ENCODE measurements at places on chromosomes 1 and 21. TPM values are rescaled to one million over a fixed set of nuclear protein-coding genes. Genes with fewer than 3 reads are reported as not detected.

SPRR3 gene
- total RNA-seq, result 0.27 TPM

GRCh38 chr1:109193653-109194590 lies 19.8 kb upstream of the SARS1 start:
- DNase-seq, result peak; percentile 88

DNA sequence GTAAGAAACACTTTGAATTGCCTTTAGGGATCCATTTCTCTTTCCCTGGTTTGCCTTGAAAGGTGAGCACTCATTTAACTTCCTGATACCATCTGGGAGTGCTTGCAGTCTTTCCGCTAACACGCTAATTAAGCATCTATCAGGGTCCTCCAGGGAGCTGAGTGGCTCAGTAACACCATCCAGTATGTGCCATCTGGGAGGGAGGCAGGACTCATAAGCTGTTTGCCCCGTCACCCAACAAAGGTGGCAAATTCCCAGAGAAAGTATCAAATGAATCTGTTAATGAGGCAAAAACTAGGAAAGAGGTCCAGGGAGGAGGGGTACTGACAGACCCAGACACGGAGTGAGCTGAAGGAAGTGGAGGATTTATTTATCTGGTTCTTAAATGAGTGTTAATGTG lies 430.9 kb downstream of the HLX start:
- peak; percentile 84 for DNase-seq

- no peak for DNase-seq
Observed at GRCh38 chr1:179091691-179092165, 9.9 kb downstream of the TOR3A start.

- no peak for DNase-seq
Observed at GRCh38 chr1:8162168-8162567, 136.1 kb upstream of the ERRFI1 start.

- DNase-seq, result peak; percentile 4
Observed at GRCh38 chr1:41598325-41598724, 113.8 kb upstream of the EDN2 start.

DNA sequence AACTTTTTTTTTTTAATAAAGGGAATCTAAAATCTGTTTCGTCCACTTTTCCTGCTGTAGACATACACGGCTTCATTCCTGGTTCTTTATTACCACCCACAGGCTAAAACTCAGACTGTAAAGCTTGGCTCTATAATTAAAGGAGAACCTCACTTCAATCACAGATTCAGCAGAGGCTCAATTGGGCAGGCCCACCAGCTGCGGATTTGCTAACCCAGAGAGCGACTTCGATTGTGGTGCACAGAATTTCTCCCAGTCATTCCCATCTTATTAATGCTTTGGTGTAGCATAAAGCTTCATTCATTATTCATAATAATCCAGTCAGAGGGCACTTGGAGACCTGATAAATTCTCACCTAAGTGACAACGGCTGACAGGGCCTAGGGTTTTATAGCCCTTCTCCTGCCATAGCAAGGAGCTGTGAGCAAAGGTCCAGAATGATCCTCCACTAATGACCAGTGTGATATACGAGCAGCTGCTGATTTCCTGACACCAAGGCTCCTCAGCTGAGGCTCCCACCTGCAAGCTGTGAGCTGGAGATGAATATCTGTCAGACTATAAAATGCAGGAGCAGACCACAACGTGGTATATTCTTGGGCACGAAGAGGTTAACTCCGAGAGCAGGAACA lies 149.0 kb downstream of the ATP6V1G3 start:
- peak; percentile 47 for DNase-seq

DNA sequence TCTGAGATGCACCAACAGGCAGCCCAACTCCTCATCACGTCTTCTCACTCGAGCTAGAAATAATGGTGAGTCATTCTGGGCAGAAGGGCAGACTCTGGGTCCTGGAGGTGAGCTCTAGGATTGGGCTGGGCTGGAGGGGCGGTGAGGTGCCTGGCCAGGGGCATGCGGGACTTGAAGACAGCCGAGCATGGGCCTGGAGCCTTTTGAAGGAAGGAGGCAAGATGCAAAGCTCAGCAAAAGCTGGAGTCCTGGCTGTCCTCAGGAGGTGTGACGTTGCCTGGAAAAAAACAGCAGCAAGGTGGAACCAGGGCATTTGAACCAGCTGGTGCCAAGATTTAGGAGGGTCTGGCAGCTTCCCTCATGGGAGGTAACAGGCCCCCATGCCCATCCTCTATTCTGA lies 712 bp downstream of the KCNA2 start:
- no peak for DNase-seq

CATSPERE gene
- 0.33 TPM for total RNA-seq

- DNase-seq, result no peak
Observed at GRCh38 chr1:17833661-17834501, 78.7 kb downstream of the ACTL8 start.

GRCh38 chr1:230429067-230429735 lies 3.1 kb upstream of the PGBD5 start:
- no peak for DNase-seq

ELF3 gene
- 11.8 TPM for total RNA-seq

ZYG11A gene
- total RNA-seq, result 1.5 TPM

PTPN7 gene
- total RNA-seq, result not detected

DNA sequence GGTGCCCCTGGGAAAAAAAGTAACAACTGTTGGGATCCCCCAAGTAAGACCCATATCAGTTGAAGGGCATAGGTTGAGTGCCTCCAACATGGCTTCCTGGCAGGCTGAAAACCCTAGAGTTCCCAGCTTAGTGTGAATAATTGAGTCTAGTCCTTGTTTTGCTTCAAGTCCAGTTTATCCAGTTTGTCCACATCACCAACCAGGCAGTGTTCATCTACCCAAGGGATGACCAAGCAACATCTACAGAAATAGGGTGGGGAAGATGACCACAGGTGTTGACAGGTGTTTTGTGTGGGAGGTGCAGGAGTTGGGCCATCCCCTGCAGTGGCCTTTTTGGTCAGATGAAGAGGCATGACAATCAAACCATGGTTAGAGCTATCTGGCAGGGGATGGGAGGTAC lies 54.3 kb upstream of the ERO1B start:
- DNase-seq, result no peak

- no peak for DNase-seq
Observed at GRCh38 chr1:154951901-154952657, 3.8 kb downstream of the PBXIP1 start.

DNA sequence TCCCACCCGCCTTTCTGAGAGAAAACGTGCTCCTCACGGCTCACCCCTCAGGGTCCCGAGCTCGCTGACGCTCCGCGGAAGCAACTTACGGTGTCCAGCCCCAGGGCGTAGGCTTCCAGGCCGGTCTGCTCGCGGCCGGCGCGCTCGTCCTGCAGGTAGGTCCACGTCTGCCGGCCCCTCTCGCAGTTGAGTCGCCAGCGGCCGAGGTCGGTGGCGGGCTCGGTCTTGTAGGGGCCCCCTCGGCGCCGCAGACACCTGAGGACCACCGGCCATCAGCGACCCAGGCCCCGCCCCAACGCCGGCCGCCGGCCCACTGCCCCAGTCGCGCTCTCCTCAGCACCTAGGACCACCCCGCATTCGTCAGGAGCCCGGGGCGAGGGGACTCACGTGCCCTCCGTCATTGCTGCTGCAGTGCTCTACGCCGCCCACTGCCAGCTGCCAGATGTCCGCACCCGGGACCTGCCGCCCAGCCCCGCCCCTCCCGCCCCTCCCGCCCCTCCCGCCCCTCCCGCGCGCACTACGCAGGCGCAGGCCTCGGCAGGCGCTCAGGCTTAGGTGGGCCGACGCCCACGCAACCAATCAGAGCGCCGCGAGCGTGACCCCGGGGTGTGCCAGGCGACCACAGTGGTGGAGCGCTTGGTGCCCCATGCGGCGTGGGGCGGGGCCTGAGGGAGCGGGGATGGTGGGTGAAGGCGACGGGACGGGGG lies at the start of gene LSS:
Gene LSS, minus strand, starts transcription at position 430 of the 707 bp plus-strand sequence. Its CDS starts 29 bp downstream, at position 401.
- peak; percentile 100 for DNase-seq

DNA sequence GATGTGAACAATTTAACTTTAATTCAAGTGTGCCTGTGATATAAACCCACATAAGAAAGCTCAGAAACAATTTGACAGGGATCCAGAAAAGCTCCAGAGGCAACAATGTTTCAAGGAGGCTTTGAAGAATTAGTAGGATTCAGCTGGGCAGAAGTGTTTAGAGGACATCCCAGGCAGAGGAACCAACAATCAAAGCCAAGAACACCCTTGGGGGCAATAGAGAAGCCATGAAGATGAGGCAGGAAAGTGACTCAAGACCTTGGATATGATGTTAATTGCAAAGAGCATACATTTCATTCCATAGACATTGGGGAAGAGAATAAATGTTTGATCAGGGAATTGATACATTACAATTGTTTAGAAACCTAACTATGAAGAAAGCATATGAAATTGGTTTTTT lies 280.3 kb downstream of the LTN1 start:
- no peak for DNase-seq

DNA sequence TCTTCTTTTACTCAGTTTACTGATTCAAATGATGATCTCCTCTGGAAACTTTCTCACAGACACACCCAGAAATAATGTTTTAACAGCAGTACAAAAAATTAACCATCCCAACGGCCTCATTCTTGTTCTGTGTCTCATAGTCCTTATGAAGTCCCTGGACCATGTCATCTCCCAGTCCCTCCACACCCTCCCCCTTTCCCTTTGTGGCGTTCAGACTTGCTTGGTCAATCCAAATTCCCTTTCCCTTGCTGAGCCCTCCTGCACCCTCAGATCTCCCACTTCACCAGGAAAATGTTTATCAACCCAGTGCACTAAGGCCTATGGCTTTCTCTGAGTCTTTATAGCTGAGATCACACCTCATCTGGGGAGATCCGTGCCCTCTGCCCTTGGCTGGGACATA lies 85.9 kb downstream of the CENPF start:
- DNase-seq, result no peak

C1orf116 gene
- 0.43 TPM for total RNA-seq

DNA sequence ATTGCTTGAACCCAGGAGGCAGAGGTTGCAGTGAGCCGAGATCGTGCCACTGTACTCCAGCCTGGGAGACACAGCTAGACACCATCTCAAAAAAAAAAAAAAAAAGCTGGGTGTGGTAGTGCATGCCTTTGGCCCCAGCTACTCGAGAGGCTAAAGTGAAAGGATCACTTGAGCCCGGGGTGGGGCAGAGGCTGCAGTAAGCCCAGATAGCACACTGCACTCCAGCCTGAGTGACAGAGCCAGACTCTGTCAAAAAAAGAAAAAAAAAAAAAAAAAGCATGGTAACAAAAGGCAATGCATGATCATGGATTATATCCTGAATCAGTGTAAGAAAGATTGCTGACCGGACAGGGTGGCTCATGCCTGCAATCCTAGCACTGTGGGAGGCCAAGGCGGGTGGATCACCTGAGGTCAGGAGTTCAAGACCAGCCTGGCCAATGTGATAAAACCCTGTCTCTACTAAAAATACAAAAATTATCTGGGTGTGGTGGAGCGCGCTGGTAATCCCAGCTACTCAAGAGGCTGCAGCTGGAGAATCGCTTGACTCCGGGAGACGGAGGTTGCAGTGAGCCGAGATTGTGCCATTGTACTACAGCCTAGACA lies 76.3 kb downstream of the RUSC1 start:
- DNase-seq, result no peak

All from endodermal cell (in vitro differentiated cells).